ENCODE measurements at places on chromosomes 11 and 22. TPM values are rescaled to one million over a fixed set of nuclear protein-coding genes. Genes with fewer than 3 reads are reported as not detected.

TNNI2 gene
- not detected for total RNA-seq

WEE1 gene
- total RNA-seq, result 11.0 TPM

HTR3A gene
- total RNA-seq, result 1.2 TPM

FGF4 gene
- total RNA-seq, result not detected

ACR gene
- total RNA-seq, result not detected

TRPT1 gene
- 10.6 TPM for total RNA-seq

DEUP1 gene
- 0.82 TPM for total RNA-seq

GLYAT gene
- total RNA-seq, result not detected

SMTNL1 gene
- total RNA-seq, result not detected

MRGPRX4 gene
- not detected for total RNA-seq

TAF6L gene
- total RNA-seq, result 15.1 TPM

DNA sequence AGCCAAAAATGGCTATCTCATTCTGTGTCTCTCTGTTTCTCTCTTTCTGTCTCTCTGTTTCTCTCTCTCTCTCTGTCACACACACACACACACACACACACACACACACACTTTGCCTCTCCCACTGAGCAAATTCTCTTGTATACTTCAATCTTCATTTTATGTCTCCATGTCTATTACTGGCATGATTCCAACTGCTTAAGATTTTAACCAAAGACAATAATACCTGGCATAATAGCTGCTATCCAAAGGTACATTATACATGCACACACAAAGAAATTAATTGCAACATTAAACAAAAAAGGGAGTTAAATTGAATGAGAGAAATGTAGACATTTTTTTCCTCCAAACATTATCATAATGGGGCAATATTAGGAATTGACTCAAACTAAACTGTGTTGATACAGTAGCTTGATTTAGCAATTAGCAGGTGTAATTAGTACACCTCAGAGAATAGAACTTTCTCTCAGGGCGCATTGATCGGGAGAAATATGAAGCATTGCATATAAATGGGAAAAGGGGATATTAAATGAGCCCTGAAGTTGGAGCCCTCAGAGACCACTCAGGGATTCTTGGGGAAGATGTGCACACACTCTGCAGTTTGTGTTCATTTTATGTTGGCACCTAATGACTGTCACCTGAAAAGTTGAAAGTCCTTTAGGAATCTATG is 17.4 kb upstream of the SLC1A2 start:
- no peak for DNase-seq

GRCh38 chr11:30852091-30852490 is 265.9 kb upstream of the MPPED2 start:
- no peak for DNase-seq

DNA sequence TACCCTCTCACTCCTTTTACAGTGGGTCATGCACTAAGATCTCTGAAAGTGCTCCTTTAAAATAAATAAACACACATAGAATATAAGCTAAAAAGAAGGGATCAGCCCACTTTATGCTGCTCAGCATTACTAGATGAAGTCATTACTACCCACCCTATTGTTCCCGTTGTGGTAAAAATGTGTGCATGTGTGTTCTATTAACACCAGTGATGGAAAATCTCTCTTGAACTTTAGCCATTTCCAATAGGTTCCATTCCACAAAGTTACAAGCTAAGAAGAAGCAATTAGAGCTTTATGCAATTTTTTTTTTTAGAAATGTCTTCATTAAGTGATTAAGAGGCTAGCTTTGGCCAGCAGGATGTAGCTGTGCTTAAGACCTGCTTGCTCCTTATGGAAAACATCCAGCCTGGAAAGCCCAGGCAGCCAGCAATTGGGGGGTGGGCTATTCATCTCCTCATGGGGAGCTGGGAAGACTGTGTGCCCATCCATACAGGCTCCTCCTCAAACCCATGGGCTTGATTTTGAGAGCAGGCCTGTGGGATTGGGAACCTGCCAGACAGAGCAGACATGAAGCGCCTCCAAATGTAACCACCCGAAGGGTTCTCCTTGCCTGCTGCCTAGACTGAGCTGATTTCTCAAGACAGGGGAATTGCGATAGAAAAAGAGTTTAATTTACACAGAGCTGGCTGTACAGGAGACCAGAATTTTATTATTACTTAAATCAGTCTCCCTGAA is 92.9 kb upstream of the PARVA start:
- no peak for DNase-seq

DNA sequence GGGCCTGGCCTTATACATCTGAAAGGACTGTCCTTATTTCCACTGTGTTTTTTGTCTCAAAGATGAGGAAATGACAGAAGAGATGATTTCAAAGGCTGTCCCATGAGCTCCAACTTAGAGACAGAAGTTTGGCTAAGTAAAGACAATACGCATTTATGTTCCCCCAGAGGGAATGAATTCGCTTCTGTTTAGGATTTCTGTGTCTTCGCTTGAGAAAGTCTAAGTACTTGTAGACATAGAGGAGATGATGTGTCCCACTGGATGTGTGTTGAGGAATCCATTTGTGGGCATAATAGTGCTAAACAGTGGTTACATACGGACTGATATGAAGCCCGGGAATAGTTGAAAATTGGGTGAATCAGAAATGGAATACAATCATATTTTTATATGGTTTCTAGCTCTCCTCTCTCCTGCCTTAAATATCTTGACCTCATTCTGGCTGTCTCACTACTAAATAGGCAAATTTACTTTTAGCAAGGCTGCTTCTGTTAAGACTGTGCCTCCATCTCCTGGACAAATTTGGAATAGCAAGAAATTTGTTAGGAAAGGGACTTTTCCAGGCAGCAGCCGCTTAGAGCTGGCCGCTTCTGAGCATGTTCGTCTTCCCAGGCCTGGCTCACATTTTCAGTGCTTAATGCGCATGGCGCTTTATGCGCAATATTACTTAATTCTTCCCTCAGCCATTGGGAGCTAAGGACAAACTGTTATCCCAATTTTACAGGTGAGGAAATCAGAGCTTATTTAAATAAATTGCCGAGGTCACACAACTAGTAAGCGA is 1.9 kb upstream of the PEX26 start:
- peak; percentile 70 for DNase-seq

GRCh38 chr11:124108156-124108555 is 7.1 kb upstream of the VWA5A start:
- DNase-seq, result no peak

GRCh38 chr11:35689081-35689996 is 26.8 kb downstream of the TRIM44 start:
- no peak for DNase-seq

GRCh38 chr11:82871646-82872045 is 28.6 kb downstream of the PRCP start:
- no peak for DNase-seq
